ENCODE measurements at places on chromosomes 2 and 18. TPM values are rescaled to one million over a fixed set of nuclear protein-coding genes. Genes with fewer than 3 reads are reported as not detected.

GRCh38 chr2:28209864-28210263, 182.8 kb upstream of the FOSL2 start:
- no peak for DNase-seq

SPATA3 gene
- total RNA-seq = not detected

DNA sequence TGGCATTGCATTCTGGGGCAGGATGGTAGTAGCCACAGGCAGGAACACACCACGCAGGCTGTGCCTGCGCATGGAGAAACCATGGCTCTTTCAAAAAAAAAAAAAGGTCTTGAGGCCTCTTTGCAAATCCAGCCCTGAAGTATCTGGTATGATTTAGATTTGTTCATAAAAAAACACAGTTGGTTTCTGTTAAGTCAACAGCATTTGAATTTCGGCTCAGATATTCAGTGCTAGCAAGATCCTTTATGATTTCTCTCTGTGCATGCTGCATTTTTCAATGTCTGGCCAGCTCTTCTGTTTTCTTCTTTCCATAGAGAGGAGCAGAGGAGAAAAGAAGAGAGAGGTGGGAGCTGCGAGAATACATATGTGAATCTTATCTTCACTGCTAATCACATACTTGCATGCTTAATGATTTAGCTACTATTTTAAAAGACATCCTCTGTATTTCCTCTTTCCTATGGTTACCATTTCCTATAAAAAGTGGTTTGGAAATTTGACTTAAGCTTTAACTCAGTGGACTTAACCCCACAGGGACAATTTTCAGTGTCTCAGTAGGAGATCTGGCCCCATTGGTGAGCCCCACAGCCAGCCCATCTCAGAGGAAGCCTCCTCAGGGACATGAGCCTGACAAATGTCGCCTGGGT, 214.3 kb upstream of the APCDD1 start:
- DNase-seq = no peak

DNA sequence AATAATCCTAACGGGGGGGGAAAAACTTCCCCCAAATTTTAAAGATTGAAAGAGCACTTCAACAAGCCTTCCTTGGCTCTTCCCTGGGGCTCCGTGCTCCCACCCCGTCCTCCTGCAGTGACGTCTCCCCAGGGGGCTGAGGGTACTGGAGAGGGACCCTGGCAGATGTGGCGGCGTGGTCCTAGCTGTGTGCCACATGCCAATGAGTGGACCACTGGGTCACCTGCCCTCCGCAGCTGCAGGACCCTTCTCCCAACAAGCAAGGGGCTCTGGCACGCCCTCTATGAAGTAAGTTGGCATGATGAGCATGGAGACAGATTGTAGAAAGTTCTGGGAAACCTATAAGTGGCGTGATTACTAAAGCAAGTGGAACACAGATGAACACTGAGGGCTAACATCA, 46.7 kb downstream of the PXDN start:
- no peak for DNase-seq

DNA sequence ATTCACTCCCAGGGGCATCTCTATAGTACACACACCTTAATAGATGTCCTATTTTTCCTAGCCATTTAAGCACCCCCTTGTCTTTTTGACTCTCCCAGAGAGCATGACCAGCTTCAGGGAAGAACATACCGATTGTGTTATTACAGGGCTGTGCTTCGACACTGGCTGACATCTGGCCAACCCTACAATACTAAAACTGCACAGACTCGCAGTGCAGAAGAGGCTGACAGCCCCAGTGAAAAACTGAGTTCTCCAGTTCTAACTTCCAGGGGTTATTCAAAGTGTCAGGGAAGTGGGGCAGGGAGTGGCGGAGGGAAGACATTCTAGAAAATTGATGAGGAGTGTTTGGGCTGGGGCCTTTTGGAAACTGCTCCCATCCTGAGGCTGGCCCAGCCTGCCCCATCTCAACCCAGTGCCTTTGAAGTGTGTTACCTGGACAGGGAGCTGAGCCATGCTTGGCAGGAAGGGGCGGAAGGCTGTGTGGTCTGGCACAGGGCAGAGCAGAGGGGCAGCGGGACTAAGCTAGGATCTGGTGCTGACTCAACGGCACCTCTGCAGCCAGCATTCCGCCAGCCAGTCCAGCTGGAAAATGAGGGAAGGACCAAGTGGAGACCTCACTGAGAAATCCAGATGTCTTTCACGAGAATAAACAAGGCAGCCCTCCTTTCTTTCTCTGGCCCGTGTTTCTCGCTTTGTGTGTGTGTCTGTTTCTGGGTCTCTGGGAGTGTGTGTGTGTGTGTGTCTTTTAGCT, 15.4 kb upstream of the IGFBP5 start:
- DNase-seq = no peak

DNA sequence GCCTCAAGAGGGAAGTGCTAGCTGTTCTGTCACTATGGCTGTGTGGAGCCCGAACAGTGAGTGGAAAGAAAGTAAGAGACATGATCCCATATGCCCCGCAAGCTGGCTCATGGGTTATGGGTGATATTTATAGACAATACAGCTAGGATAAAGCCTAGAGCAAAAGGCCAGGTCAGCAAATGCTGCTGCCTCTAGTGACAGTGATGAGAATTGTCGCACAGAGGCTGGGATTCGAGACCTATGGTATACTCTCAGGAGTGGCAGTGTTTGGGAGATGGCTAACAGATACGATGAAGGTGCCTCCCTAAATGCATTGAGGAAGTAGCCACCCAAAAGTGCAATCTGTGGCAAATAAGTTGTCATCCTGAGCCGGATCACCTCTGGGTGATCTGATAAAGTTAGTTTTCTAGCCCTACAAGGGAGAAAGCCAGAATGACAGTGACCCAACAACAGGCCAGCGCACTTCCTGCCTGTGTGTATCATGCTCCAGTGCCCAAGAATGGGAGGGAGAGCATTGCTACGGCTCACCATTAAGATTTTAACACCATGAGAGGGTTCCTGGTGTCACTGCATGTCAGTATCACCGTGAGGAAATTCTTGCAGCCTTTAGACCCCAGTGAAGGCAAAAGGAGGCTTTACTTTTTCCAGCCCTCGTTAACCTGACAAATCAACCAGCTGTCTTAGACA, 92.2 kb upstream of the TGFA start:
- no peak for DNase-seq

- peak; percentile 82 for DNase-seq
Measured at GRCh38 chr2:207624185-207625013, 795 bp downstream of the METTL21A start.

- DNase-seq = no peak
Measured at GRCh38 chr2:9060819-9061218, 57.3 kb upstream of the MBOAT2 start.

POTEE gene
- 0.12 TPM for total RNA-seq

DNA sequence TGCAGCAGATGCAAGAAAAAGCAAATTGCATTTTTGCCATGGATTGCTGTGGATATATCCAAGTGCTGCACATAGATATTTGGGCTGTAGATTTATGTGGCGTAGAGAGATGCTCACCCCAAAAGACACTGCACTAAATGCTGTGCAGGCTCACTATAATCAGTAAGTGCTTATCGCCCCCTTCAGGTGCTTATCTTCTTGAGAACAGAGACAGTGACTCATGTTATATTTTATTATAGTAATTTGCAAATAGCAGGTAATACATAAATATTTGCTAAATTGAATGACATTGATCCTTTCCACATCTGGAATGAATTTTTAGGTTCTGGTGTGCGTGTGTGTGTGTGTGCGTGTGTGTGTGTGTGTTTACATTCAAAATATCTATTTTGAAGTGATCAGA, 36.8 kb upstream of the PLEKHM3 start:
- no peak for DNase-seq

ZNF396 gene
- 6.1 TPM for total RNA-seq

IL1F10 gene
- total RNA-seq = not detected

DNA sequence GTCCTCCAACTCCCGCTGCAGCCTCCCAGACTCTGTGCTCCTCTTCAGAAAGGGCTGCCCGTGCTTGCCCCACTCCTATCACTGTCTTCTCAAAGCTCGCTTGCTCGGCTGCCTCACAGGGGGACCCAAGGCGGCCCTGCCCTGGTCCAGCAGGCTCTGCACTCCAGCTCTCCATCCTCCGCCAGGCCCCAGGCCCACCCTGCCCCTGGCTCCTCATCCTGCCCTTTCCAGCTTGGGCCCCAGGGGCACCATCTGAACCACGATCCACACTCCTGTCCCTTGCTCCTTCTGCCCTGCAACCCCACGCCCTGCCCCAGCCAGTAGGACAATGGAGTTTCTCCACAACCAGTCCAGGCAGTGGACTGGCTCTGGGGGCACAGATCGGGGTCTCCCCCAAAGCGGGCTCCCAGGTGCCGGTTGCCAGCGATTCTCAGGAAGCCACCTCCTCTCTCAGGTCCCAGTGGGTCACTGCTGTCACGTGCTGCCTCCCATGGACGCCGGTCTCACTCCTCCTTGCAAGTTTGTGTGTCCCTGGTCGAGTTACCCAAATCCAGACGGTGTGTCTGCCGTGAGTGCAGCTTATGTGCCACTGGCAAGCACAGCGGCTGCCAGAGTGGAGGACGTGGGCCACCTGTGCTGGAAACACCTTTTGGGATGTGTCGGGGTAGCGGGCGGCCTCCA, 238.5 kb downstream of the HDAC4 start:
- DNase-seq = peak; percentile 45

DNA sequence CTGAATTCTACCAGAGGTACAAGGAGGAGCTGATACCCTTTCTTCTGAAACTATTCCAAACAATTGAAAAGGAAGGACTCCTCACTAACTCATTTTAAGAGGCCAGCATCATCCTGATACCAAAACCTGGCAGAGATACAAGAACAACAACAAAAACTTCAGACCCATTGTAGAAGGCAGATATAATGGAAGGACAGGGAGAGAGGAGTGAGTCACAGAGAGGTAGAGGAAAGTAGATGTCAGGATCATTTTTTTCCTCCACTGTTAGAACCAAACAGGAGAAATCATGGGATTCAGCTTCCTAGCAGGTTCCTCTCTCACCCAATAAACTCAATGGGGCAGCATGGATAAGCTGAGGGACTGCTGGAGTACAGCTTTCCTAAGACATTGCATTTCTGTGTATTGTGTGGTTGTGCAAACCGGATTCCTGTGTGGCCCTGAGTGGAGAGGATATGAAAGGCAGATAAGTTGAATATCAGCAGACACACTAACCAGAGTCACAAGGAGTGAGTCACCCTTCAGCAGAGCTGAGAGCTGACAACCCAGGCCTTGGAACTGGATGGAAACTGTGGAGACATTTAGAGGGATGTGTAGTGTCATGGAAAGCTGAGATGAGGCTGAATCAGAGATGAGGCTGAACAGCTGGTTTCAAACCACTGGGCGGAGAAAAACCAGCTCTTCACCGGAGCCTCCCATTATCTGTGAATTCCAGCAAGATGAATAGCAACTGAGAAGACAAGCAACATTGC, 60.9 kb upstream of the MMADHC start:
- no peak for DNase-seq

FAHD2A gene
- total RNA-seq = 34.3 TPM

GAREM2 gene
- total RNA-seq = 4.0 TPM

DNA sequence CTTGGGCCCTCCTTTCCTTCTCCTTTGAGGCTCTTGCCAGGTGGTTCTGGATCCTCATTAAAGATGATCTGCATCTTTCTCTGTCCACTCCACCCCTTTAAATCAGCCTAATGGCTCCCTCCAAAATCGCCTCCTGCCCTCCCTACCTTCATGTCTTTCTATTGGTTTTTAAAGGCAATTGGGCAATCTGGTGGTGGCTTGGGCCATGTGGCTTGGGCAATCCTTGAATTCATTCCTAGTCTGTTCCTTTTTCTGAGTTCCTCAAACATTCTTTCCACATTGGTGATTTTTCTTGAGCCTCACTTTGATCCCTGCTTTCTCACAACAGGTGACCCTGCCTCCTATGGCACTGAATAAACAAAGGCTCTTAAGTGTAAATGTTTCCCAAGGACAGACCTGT, 266.2 kb upstream of the REV1 start:
- no peak for DNase-seq

DAW1 gene
- total RNA-seq = not detected

GRCh38 chr2:85974390-85974789, 85.6 kb upstream of the ST3GAL5 start:
- no peak for DNase-seq

IL1R1 gene
- total RNA-seq = 40.1 TPM

DNA sequence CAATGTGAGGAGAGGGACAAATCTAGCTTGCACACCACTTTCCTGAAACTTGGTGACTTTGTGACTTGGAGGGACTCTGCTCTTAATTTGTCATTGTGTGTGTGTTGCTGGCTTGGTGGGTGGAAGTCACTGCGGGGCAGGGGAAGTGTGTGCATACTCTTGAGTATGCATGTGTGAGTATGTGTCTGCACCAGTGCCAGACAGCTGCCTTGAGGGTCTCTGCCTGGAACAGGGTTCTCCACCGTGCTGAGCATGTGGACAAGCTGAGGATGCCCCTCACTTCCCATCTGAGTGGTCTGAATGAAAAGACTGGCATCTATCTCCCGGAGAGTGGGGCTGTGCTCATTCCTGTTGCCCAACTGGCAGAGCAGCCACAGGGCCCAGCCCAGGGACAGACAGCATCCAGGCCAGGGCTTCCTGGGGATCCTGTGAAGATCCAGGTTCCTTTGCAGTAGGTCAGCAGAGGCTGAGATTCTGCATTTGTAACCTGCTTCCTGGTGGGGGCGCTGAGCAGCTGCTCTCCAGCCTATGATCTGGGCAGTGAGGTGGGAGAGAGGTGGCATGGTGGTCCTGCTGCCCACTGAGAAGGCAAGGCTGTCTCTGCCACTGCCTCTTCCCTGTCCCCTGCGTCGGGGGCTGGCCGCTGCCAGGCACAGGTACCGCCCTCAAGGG, 138.9 kb upstream of the HAAO start:
- DNase-seq = no peak
